Daoy (cell line): ENCODE measurements at places on chromosomes 7 and 10.

DNA sequence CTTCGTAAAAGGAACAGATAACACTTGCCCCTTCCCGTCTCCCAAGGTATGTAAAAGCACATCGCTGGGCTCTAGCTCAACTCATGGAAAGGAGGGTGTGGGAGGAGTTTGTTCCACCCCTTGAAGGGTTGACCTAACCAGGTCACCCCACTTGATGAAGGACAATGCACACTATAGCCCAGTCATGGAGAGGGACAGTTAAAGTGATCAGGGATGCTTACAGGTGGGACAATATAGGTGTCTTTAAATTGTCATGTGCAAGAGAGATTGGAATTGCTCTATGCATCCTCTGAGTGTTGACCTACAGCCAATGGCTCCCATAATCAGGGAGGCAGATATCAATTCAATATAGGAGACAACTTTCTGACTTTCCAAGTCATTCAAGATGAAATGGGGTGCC, 448.2 kb downstream of the GRID1 start:
- DNase-seq = no peak

DNA sequence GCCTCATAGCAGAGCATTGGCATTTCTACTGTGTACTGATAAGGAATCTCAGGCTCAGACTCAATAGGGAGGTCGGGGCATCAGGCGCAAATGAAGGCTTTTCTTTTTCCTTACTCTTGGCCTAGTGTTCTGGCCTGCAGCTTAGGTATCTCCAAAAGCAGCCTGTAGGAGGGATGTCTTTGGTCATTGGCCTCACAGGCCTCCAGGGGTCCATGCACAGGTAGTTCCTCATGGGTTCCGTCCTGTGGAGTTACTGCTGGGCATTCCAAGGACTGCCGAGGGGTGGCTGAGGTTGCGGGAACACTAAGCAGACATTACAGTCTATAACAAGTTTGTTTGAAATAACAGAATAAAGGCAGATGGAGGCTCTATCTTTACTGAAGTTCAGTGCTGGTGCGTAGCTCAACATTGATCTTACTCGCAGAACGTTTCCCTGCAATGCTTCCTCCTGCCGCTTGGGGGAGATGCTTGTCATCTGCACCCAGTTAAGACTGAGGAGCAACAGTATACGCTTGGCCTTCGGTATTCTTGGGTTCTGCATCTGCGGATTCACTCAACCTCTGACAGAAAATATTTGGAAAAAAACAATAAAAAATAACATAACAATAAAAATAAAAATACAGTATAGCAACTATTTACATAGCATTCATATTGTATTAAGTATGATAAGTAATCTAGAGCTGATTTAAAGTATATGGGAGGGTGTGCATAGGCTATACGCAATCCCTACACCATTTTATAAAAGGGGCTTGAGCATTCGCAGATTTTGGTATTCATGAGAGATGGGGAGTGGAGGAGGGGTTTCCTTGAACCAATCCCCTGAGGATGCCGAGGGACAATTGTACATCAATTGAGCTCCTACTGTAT, 58.9 kb downstream of the SH2D4B start:
- peak; percentile 43 for DNase-seq

GRCh38 chr10:18620856-18621255, 30.5 kb downstream of the NSUN6 start:
- no peak for DNase-seq

GRCh38 chr7:76129836-76130235, 71.9 kb upstream of the SRRM3 start:
- no peak for DNase-seq

DNA sequence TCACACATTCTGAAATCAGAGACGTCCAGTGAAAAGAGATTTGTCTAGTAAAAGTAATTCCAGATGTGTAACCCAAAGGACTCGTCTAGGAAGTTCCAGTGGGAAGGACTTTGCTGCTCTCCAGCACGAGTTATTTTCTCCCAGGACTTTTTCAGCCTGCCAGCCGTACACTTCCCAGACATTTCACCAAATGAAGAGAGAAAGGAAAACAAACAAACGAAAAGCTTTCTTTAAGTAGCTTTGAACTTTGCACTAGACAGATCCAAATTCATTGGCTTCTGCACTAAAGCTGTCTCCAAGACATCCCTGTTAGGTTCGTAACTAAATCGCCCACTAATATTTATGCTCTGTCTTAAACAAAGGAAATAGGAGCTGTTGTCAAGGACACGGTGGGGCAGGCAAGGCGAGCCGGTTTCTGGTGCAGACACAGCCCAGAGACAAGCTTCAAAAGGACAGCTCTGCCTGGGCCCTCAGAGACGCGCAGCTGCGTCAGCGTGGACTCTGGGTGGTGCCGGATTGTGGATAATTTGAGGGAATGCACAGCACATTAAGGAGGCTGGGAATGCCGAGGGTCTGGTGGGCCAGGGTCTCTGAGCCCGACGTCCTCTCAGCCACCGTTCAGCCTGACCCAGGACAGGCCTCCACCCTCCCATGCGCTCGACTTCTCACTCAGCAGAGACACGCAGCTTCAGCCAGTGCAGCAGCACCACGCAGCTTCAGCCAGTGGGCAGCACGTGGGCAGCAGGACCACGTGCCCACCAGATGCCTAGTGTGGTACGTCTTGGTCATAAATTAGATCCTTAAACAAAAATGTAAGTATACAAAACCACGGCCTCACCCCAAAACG, 64.1 kb upstream of the INSIG1 start:
- no peak for DNase-seq

DNA sequence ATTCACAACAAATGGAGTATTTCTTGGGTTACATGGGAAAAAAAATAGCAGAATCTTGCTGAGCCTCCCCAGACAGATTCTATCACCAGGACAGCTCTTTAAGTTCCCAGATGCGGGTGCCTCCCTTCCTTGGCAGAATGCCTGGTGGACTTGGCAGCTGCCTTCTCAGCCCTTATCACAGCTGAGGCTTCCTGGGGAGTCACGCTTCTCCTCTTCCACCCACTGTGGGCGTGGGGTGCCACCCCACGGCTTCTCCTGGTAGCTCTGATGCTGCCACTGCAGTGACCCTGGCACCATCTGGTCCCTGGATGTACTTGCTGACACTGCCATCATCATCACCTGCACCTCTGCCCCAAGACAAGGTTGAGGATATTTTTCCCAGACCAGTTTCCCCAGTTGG, 16.2 kb upstream of the NME8 start:
- peak; percentile 88 for DNase-seq

GRCh38 chr7:50206453-50207250, 97.9 kb upstream of the IKZF1 start:
- DNase-seq = peak; percentile 30

GRCh38 chr7:114941692-114942091, 19.8 kb downstream of the MDFIC start:
- DNase-seq = no peak

GRCh38 chr10:95262763-95263518, 27.9 kb downstream of the PDLIM1 start:
- DNase-seq = no peak
